GM18507 (cell line): ENCODE measurements at places on chromosomes 1 and 21.
A peak's percentile ranks its signal among the peaks of the same experiment; 100 is the strongest.

DNA sequence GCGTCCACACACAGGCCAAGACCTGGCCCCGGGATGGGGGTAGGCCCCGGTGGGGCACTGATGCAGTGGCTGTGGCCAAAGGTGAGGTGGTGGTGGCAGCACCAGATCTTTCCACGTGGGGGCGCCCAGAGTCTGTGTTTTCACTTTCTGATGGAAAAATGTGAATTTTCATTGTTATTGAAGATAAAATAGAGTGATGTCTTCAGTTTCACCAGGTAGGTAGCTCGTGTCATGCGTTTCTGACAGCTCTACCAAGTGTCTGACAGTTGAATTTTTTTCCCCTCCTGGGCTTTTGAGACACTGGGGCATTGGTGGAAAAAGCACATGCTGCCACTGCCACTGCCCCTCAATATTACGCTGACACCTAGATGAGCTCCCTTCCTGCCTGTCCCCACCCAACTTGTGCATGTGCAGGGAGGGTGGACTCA lies 40.0 kb upstream of the MAGOH start:
- peak; percentile 64 for DNase-seq

DNA sequence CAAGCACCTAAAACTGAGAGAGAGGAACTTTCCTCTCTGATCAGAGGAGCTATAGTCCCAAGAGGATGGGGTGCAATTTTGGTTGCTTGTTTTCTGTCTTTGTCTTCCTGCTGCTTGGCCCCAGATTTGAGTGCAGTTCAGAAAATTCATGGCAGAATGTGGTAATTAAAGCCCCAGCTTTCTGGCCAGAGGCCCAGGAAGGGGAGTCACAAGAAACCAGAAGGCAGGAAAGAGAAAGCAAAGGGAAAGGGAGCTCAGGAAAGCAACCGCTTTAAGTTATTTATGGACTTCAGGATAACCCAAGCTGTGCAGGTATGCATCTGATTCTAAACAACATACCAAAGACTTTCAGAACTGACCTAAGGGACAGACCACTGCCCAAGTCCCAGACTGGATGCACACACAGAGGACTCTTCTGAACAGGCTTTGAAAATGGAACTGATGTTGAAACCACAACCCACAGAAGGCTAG lies 88.8 kb downstream of the ST3GAL3 start:
- DNase-seq = no peak

DNA sequence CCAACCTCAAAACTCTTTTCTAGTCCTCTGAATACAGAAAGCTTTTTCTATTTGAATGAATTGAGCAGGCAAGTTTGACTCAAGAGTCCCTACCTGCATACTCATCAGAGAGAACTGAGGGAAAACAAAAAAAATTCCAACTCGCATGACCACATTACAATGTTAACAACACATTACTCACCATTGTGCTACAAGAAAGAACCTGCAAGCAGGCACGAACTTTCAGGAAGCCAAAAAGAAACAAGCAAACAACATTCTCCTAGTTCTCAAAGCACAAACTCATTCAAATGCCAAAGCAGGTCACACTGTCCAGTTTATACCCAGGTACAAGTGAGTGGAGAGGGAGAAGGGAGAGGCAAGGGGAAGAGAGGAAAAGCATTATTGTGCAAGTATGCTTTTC lies 14.6 kb downstream of the OTUD7B start:
- no peak for DNase-seq

DNA sequence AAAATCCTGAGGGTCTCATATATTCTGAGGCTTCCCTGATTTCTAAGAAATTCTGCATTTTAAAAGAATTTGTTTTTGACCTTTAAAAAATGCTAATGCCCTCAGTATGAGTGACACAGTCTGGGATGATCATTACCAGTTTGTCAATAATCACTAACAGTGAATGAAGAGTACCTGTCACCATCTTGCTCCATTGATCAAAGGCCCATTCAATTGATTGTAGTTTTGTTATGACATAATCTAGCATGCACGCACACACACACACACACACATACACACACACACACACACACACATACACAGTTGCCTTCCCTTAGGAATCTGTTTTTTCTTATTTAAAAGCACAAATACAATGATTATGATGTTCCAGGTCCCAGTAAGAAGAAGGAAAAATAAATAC lies 250.4 kb downstream of the NFIA start:
- no peak for DNase-seq

GRCh38 chr1:202235003-202235660 lies 41.5 kb downstream of the LGR6 start:
- DNase-seq = no peak

DNA sequence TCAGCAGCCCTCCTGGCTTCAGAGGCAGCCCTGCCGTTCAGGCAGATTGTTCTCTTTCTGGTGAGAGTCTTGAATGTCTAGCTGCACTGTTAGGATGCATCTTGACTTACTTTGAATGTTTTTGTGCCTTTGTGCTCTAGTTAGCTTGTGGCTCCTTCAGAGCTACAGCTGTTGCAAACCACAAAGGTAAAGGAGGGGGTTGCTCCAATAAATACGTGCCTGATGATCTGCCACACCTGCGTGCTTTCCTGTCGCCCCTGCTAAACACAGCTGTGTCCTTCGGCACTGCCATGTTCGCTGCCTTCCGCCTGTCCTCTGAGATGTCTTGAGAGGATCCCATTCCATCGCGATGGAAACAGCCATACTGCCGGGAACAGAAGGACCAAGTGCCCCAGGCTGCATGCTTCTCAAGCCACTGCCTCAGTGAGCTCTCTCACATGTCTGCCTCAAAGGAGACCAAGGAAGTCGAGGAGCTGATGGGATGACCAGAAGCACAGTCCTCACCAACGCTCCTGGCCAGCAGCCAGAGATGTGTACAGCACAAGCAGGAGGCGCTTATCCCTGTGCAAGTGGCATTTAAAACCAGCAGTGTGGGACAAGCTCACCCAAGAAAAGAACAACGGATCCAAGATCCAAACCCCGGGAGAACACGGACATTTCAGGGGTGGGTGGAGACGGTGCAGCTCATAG lies 12.0 kb upstream of the SMIM12 start:
- no peak for DNase-seq

DNA sequence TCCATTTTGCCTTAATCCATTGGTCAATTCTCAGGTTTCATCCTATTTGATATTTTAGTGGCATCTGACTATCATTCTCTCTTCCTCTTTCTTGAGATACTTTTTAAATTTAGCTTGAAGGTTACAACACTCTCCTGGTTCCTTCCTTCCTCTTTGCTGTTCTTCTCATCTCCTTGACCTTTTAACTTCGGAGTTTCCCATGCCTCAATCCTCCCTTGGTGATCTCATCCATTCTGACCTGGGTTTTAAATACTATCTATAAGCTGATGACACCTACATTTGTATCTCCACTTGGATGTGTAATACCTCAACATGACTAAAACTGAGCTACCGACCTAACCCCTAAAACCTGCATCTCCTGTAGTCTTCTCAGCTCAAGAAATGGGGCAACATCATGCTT lies 4.8 kb upstream of the ZNF687 start:
- no peak for DNase-seq

- no peak for DNase-seq
Observed at GRCh38 chr1:168932539-168932938, 174.0 kb upstream of the ATP1B1 start.
